Ascending aorta (tissue), 2 donors: ENCODE measurements at places on chromosomes 7 and 10. TPM values are rescaled to one million over a fixed set of nuclear protein-coding genes. Genes with fewer than 3 reads are reported as not detected.

DNA sequence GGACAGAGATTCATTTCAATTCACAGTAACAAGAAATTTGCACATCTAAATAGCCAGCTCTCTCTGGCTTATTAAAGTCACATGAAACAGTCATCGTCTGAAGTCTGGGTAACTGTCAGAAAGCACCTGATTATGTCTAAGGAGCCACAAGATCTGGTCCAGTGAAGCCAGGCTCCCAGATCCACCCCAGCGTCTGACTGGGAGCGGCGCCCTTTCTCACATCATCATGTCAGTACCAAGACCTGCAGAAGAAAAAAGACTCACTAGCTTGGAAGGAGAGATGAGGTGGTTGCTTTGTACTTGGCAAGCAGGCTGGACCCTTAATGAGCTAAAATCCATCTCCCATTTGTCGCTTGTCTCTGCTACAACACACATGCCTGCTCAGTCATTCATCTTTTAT, 58.4 kb downstream of the VOPP1 start:
- no peak for DNase-seq

- DNase-seq = no peak
Measured at GRCh38 chr10:70856454-70856853, 31.9 kb downstream of the PCBD1 start.

GRCh38 chr7:78224923-78225322, 426.4 kb downstream of the PHTF2 start:
- no peak for DNase-seq

- no peak for DNase-seq
Measured at GRCh38 chr7:87411186-87411585, 64.3 kb downstream of the ABCB4 start.

GRCh38 chr7:1169409-1170368, 9.7 kb upstream of the ZFAND2A start:
- peak; percentile 92 for DNase-seq

- DNase-seq = no peak
Measured at GRCh38 chr10:88721392-88721791, 15.3 kb downstream of the LIPK start.

DNA sequence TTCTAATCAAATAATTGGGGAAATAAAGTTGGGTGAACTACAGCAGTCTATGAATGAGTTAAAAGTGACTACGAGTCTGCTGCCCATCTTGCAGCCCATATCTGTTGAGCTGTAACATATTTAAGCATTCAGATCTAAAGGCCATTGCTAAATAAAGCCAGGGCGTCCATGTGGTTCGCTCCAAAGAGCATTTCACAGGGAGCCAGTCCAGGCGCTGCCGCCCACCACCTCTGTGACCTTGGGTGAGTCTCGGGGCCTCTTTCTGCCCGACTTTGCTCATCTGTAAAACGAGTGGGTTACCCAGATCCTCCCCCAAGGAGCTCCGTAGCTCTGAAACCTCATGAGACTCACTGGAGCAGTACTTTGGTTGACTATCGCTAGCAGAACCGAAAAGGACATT, 223.1 kb downstream of the CUX1 start:
- no peak for DNase-seq

DNA sequence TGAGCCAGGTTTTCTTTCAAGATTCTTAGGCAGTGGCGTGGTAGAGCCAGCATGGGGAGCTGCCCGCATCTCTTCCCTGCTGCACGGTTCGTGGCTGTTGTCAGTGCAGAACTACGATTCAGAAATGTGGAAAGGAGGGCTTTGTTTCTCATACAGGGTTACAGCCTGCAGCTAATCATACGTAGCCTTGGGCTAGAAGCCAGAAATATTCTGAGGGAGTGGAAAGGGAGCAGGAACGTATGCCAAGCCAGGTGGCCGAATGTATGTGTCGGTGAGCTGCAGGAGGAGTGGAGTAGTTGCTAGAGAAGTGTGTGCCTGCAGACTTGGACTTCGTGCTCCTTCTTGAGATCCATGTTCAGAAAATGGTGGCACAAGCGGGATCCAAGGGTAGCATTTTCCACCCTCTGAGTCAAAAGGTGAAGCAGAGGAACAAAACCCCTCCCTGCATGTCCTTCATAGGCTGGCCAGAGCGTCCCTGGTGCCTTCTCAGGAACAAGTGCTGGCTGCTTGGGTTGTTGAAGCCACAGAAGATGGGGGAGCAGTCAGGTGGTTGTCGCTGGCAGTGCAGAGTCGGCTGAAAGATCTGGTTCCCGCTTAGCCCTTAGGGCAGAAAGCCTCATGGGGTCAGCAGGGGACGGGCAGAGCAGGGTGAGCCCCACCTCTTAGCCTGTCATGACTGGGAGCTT, 40.9 kb downstream of the LANCL2 start:
- no peak for DNase-seq

DNA sequence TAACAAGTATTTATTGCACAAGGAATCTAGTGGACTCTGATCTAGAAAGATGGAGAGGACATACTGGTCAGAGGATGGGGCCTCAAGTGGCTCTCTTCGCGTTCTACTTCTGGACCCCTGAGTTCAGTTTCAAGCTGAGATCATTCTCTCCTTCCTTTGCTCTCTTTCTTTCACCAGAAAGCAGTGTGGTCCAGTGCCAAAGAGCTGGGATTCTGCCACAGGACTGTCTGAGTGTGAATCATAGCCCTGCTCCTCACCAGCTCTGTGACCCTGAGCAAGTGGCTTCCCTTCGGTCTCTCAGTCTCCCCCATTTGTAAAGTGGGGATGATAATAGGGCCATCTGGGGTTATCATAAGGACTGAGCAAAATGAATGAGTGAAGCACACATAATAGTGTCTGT, 715.2 kb downstream of the SUGCT start:
- no peak for DNase-seq

DNA sequence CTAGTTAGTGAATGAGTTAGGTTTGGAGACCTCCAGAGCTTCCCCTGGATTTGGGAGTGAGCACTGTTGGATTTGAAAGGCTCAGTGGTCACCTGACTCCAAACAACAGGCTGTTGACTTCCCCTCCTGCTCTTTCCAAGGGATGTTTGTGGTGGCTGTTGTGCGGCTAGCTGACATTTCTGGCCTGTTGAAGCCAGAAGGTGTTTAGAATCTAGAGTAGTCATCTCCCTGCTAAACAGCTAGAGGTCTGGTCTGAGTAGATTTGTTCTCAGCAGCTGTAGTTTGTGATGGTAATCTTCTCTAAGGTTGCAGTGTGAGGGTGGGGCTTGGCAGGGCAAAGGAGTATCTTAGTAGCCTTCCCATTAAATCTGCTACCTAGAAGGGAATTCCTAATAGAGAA, 30.1 kb downstream of the BPGM start:
- no peak for DNase-seq

- no peak for DNase-seq
Measured at GRCh38 chr7:66306243-66306642, 101.1 kb downstream of the TPST1 start.

DNA sequence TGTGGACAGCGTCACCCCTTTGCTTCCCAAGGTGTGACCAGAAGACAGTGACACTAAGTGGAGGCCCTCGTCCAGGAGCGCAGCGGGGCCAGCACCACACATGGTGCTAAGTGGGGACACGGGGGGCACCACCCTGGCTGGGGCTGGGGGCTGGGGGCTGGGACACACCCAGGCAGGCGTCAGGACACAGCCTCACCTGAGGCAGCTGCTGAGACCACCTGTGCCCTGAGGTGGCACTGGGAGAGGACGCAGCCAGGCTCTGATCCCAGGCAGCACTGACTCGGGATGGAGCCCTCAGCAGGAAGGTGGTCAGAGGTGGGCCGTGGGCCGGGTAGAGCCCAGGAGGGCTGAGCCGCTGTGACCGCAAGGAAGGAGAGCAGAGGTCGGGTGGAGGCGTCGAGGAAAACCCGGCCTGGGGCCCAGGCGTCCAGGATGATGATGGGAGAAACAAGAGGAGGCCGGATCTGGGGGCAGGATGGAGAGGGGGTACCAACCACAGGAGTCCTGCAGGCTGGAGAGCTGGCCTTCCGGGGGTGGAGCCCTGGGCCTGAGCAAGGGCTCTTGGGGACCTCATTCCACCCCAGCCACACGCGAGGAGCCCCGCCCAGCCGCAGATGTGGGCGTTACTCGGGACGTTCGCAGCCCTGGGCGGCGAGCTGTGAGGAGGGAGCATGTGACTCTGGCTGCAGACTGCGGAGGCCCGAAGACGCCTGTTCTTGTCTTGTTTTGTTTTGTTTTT, 22.5 kb downstream of the LRRC27 start:
- no peak for DNase-seq

DNA sequence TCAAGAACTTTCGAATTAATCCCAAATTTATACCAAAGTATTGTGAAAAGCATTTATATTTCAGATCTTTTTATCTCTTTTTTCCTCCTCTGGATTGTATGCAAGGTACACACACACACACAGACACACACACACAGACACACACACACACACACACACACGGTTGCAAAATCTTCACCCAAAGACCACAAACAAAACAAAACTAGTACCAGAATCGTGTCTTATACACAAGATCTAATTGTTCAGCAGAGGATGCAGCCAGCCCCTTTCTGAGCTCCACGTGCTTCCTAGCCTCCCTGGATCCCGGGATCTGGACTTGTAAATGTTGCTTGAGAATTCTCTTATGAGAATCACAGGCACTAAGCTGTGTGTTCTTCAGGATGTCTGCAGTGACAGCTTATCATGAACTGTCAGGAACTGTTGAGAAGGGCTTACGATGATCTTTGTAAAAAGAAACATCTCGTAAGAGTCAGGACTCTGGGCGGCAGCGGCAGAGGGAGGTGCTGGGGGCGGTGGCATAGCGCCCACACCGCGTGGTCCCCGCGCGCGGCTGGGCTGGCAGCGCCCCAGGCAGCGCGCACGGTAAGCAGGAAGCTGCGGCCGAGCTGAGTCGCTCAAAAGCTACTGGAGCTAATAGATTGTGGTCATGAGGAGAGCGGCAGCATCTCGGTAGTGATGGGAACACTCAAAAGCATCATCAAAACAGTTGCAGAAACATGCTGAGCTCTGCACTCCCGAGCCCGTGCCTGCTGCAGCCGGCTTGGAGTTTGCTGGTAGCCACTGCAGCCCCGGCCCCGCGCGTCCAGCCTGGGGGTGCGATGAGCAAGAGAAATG, 277.6 kb downstream of the GATA3 start:
- peak; percentile 10 for DNase-seq

- no peak for DNase-seq
Measured at GRCh38 chr7:158885624-158886023, 29.3 kb downstream of the DYNC2I1 start.

DNA sequence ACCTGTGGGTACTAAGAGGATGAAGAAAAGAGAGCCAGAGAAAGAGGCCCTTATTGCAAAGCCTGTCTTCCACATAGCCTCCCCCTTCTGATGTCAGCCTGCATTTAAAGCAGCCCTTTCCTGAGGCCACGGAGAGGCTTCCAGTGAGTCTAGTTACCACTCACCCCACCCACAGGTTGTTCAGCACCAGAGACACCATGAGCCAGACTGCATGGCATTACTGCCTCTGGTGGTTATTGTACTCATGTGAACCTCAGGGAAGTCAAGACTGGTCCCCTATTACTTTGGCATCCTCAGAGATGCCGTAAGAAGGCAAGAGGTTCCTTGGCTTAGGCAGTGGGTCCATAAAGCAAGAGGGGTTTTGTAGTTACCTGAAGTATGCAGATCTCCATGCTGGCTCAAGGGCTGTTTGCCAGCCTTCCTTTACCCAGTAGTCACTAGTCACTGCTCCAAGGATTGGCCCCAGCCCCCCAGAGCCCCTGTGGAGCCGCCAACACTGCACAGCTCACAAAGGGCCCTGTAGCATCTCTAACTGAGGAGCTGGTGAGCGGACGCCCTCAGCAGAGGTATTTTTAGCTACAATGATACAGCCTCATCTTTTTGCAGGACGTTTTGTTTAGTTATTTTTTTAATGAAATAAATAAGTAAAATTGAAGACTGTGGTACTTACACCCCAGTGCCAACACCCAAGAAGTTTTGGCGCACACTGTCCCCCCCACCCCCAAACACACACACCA, 20.7 kb downstream of the LRRC4 start:
- peak; percentile 44 for DNase-seq

DNA sequence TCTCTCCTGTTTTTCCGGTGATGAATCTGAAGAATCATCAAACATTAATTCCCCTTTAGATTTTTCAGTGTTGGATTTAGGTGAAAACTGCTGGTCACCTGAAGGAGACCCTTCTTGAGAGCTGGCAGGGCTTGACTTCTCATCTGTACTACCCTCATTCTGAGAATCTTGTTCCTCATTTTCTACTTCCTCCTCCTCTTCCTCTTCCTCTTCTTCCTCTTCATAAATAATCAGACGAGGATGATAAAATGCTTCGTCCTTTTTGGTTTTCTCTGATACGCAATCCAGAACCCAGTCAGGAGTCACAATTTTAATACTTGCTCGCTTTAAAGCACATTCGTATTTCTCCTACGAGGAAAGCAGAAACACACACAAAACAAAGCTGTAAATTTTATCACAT, 26.9 kb downstream of the PAXIP1 start:
- DNase-seq = no peak

- no peak for DNase-seq
Measured at GRCh38 chr10:87675396-87676376, 16.0 kb downstream of the PAPSS2 start.

GIMAP5 gene
- 89.3 TPM for total RNA-seq

ATOH7 gene
- total RNA-seq = not detected

CYP2C9 gene
- not detected for total RNA-seq

HOXA2 gene
- total RNA-seq = 36.5 TPM

PLCE1 gene
- 3.8 TPM for total RNA-seq

SH2D4B gene
- not detected for total RNA-seq

ALDH18A1 gene
- 29.1 TPM for total RNA-seq

PNLIP gene
- total RNA-seq = not detected

WEE2 gene
- not detected for total RNA-seq

SPDYE1 gene
- total RNA-seq = not detected
